ENCODE measurements at places on chromosomes 5 and 9.

DNA sequence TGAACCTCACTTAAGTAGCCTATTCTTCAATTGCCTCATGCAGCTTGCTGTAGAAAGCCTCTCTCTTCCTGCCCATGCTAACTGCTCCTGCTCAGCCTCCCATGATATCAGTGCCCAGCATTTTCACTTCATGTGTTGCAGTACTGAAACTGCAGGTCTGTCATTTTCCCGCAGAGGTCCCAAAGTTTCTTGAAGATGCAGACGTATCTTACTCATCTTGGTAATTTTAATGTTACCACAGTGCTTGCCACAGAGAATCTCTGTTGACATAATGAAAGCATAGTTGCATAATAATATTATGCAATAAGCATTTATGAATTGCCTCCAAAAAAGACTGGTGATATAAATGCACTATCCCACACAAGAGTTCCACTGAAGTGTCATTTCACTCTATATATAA, 561.1 kb upstream of the DAP start:
- DNase-seq: no peak

GRCh38 chr5:78907255-78907891, 77.7 kb downstream of the ARSB start:
- no peak for DNase-seq

- no peak for DNase-seq
These were observed 2.8 kb upstream of the ESM1 start for GRCh38 chr5:54988218-54988617.

- no peak for DNase-seq
These were observed 420.1 kb upstream of the PAPPA start for GRCh38 chr9:115733318-115734110.

GRCh38 chr5:36158144-36158543, 6.2 kb downstream of the SKP2 start:
- DNase-seq: no peak

All from NCI-H345 (cell line).